Myocyte (in vitro differentiated cells): ENCODE measurements at places on chromosomes 16 and 17.

GRCh38 chr16:78362524-78363135 lies 263.2 kb downstream of the WWOX start:
- DNase-seq: no peak

DNA sequence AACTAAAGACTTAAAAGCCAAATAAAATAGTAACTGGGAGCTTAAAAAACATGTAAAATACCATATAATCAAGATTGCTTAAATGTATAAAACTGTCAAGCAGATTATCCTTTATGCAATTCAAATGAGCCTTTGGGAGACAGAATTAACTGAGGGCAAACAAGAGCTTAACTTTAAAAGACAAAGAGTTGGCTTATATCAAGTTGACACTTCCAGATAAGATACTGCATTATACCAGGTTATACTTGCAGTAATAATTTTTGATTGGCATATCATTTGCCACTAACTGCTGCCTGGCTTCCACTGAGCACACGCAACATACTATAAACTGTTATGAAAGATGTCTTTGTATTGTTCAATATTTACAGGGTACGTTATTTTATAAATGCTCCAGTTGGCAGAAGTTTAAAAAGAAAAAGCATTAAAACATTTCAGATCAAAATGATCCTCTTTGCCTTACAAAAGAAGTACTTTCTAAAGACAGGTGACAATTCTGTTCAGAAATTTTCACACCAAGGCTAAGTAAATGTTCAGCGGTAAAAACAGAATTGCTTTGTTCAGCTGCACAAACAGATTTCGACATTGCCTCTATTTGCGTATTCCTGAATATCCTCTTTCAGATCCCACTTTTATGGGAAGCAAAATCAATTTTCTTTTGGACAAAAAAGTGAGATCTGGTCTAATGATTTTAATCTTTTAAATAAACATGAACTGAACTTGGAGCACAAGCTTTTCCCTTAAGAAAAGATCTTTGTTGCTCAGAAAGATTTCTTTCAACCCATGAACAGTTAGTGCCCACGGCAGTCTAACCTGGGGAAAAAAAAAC lies 50.7 kb downstream of the TOX3 start:
- DNase-seq: no peak

DNA sequence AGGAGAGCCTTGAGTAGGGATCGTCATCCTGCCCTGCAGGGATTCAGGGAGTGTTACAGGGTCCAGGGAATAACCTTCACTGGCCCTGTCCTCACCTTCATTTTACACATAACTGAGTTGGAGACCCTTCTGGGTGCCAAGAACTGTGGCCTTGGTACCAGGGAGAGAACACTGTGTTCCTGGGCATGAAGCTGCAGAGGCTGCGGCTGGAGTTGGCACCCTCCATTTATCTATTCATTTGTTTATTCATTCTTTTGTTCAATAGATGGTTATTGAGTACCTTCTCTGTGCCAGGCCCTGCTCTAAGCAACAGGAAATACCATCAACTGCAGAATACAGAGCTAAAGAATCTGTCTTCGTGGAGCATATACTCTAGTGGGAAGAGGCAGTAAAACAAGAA lies 6.7 kb downstream of the ABCC3 start:
- DNase-seq: no peak

GRCh38 chr17:40333781-40334448 lies 24.9 kb downstream of the RARA start:
- no peak for DNase-seq
